CD8-positive, alpha-beta T cell (primary cell): ENCODE measurements at places on chromosomes 12 and 14.

GRCh38 chr14:51081209-51081608, 13.7 kb downstream of the TRIM9 start:
- DNase-seq: no peak

- DNase-seq: no peak
Measured at GRCh38 chr12:46908936-46909635, 83.3 kb upstream of the SLC38A4 start.

DNA sequence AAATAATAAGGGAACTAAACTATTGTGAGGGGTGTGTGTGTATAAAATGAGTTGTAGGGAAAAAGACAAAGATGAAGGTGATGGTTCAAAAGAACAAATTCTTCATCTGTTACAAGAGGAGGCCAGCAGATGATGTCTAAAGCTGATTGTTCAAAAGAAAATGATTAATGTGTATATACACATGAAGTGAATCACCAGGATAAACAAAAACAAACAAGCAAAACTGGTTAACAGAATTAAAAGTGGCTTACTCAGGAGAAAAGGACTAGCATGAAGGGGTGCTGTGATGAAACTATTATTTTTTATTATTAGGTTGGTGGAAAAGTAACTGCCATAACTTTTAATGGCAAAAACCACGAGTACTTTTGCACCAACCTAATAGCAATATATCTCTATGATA, 348.4 kb downstream of the BCL11B start:
- DNase-seq: no peak

DNA sequence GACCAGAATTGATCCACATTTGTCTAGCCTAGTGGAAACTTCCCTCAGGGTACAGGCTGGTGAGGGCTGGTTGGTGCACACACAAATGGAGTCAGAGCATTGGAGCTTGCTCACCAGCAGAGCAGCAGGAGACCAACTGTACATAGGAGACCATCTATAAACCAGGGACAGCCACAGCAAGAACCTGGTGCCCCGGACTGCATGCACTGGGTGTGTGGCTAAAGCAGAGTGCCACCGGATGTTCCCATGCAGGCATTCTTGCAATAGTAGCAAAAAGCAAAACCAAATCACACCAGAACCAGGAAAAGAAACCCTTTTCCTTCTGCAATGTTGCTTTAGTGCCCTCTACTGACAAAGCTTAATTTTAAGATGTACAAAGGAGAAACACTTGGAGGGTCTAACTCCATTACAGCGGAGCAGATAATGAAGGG, 136.4 kb downstream of the MDGA2 start:
- no peak for DNase-seq

GRCh38 chr14:88359500-88359899, 26.0 kb upstream of the SPATA7 start:
- DNase-seq: no peak

DNA sequence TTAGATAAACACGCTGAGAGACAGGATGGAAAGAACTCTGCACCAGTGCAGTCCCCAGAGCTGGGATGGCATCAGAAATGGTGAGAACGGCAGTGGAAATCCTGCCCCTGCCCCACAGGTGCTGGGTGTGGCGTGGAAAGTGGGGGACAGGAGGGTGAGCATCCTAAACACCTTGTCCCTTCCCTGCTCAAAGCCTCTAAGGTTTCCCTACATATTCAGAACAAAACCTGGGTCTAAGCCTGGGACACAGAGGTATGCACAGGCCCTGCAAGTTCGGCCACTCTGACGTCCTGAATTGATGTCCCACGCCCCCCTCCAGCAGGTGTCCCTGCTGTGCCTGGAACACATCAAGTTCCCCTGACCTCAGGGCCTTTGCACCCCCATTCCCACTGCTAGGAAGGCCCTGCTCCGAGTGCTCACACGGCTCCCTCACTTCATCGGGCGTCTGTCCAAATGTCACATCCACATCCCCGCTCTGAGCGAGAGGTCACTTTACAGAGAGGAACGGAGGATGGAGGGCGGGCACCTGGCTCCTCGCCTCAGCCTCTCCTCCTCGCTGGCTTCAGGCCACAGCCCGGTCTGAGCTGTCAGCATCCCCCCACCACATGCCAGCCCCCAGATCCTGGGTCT, 38.5 kb upstream of the SFSWAP start:
- no peak for DNase-seq

DNA sequence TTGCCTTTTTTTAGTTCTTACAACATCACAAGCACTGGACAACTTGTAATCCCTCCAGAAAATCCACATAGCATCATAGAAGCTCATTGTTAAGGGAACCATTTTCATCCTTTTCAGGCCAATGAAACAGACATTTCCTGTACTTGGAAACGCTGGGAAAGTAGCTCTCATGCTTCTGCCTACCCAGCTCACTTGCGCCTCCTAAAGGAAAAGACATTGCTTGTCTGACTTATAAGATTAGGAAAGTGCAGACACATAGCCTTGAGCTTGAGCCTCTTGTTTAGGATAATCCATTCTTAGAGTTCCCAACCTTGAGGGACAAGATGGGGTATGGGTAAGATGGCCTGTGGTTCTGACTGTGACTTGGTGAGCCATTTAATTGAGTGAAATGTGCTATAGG, 589.5 kb downstream of the NOVA1 start:
- no peak for DNase-seq

DNA sequence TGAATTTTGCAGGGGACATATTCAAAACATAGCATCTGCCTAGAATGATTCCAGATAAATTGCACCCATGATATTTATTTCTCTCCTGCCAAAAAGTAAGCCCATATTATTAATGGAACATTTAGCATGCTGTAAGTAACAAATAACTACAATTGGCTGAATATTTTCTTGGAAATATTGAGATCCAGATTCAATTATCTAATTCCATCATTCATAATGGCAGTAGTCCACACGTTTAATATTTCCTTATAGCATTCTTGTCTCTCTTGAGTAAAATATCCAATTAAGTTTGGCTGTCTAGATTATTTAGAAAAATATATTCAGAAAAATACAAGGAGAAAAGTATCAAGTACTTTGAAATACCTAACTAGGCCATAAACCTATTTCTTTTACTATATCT, 157.5 kb downstream of the FLRT2 start:
- DNase-seq: no peak

- no peak for DNase-seq
Measured at GRCh38 chr12:28611115-28611435, 420.8 kb downstream of the CCDC91 start.

- no peak for DNase-seq
Measured at GRCh38 chr12:43988838-43989560, 153.1 kb downstream of the TMEM117 start.

GRCh38 chr14:70257526-70257925, 68.8 kb upstream of the SLC8A3 start:
- no peak for DNase-seq

DNA sequence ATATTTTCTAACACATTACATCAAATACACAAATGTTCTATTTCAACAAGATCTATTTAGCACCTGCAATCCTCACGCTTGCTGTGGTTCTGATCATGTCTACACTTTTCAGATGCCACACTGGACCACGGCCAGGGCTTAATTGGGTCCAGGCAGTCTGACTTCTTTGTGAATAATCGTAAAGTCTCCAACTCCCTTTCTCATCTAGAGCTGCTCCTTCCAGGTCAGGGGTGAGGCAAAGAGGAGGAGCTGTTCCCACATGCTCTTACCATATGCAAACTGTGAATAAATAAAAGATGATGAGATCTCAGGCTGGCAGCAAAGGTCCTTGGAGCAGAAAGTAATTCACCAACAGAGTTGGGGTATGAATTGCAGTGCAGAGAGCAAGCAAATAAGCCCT, 316.6 kb downstream of the GLT1D1 start:
- no peak for DNase-seq

DNA sequence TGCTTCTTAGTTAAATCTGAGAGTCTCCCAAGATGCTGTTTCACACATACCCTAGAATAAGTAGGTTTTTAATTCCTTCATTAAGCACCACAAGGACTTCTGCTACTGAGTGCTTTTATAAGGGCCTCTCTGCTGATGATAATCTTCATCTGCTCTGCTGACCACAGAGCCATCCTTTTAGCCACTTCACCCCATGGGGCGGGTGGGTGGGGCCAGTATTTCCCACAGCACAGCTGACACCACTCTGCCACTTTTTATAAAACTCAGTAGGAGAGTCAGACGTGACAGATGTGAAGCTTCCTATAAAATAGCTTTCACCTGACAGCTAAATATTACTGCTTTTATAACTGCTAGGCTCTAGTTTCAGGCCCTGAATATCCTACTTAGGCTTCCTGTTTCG, 20.3 kb downstream of the FCF1 start:
- no peak for DNase-seq

DNA sequence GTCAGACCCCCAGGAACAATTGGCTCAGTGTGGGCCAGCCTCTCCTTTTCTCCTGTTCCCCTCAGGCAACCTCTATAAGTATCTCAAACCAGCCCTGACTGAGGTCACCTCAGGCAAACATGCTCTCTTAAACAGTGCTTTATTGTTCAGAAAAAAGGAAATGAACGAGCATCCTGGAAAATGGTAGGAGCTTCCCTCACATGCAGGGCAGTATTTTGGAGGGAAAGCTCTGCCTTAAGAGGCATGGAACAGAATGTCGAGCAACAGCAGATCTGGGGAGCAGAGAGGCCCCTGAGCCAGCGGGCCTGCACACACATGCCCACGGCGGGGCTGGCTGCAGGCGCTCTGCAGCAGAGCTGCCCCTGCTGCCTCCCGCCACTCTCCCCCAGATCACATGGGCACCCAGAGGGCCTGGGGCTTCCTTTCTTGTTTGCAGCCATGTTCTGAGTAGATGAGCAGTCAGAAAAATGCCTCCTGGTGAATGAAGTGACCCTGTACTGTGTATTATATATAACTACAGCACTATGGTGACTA, 42.0 kb downstream of the MOK start:
- no peak for DNase-seq

DNA sequence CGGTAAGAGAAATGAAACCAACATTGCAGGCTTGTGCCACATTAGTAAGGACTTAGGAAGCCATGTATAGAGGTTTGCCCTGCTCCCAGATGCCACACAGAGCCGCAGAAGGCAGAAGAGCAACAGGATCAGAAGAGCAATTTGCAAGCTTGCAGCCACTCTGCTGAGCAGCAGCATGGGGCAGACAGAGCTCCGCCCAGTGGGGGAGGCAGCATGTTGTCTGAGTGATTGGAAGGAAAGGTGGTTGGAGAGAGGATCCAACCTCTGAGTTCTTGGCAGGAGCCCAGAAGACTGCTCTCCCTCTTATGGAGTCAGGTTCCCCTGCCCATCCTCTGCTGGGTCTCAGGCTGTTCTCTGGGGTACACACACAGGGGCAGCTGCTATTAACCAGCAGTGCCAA, 2.3 kb upstream of the KRT6A start:
- DNase-seq: no peak

DNA sequence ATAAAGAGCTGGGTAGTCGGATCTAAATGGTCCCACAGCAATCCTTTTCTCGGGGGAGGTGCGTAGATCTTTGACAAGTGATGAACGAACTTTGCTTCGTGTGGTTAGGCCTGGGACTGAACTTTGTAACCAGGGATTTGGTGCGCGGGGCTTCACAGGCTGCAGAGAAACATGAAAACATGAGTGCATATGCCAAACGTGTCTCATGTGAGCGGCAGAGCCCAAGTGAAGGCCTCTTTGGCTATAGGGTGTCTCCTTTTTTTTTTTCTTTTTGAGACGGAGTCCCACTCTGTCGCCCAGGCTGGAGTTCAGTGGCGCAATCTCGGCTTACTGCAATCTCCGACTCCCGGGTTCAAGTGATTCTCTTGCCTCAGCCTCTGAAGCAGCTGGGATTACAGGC, 12.0 kb upstream of the RIOX1 start:
- DNase-seq: no peak

GRCh38 chr14:83712418-83713129, 1817.4 kb upstream of the FLRT2 start:
- no peak for DNase-seq

DNA sequence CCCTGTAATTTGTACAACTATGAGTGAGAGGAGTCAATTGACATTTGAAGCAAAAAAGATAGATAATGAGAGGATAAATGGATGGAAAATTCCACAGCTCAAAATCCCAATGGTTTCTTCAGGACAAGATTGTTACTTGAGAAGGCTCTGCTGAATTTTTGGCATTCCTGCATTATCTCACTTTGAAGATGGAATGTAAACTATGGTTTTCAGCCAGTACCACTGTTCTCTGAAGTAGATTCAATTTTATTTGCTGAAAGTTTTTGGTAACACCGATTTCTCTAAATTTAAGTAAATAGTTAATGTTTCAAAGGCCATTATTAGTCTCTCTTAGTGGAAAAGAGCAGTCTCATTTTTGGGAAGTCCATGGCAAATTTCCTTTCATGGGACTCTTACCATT, 121.9 kb upstream of the SLC38A2 start:
- no peak for DNase-seq

- peak; percentile 90 for DNase-seq
Measured at GRCh38 chr14:61321385-61322010, at the start of gene PRKCH. Gene PRKCH, plus strand, starts transcription at chr14:61321579. Its CDS starts 523 bp downstream, at chr14:61322102.

- DNase-seq: peak; percentile 27
Measured at GRCh38 chr12:21656905-21657325, 727 bp downstream of the LDHB start.

- DNase-seq: no peak
Measured at GRCh38 chr14:95034788-95035187, 122.5 kb downstream of the DICER1 start.

GRCh38 chr12:54596526-54596946, 8.1 kb upstream of the PPP1R1A start:
- DNase-seq: peak; percentile 56

DNA sequence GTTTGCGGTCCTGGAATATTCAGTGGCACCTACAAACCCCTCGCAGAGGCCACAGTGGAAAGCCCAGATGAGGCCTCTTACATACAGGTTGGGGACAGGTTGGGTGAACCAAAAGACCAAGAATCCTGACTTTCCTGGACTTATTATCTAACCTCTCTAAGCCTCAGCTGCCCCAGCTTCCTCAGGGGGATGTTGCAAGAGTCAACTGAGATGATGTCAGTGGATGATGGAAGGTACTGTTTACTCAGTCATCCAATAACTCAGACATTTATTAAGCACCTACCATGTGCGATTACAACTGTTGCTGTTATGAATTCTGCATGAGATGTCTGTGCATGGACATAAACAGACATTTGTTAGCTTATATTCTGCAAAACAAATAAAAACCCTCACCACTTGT, 72.8 kb downstream of the RFX4 start:
- DNase-seq: no peak

DNA sequence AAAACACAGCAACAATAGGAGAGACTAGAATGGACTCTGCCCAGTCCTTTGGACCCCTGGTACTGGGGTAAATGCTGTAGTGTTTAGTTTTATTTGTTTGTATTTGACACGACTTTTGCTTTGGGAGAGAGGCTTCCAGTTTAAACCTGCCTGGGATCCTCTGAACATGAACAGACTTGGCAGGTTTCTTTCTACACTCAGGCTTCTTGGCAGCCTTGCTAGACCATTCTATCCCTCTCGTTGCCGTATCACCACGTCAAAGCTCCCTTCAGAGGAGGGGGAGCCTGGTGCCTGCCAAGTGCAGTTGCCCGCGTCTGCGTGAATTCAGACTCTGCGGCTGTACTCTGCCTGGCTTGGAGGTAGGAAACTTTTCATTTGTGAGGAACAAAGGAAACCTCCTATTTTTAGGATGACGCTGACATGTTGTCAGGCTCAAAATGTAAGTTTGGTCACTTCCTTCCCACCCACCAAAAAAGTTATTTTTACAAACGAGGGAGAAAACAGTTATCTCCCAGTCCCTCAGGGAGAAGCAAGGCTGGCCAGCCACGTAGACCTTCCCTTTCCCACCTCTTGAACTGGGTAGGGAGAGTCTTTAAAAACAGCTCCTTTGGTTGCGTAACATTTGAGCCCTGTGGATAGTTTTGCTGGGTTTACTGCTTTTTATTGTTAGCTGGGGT, 25.9 kb downstream of the CD9 start:
- DNase-seq: no peak

- DNase-seq: no peak
Measured at GRCh38 chr14:72521968-72522741, 371.7 kb downstream of the DPF3 start.
